D721Med (cell line): ENCODE measurements at places on chromosomes 1 and 21.

- no peak for DNase-seq
These were observed 3.6 kb downstream of the PEA15 start for GRCh38 chr1:160208557-160209320.

- DNase-seq: no peak
These were observed 16.9 kb downstream of the PTPRF start for GRCh38 chr1:43547538-43548072.

DNA sequence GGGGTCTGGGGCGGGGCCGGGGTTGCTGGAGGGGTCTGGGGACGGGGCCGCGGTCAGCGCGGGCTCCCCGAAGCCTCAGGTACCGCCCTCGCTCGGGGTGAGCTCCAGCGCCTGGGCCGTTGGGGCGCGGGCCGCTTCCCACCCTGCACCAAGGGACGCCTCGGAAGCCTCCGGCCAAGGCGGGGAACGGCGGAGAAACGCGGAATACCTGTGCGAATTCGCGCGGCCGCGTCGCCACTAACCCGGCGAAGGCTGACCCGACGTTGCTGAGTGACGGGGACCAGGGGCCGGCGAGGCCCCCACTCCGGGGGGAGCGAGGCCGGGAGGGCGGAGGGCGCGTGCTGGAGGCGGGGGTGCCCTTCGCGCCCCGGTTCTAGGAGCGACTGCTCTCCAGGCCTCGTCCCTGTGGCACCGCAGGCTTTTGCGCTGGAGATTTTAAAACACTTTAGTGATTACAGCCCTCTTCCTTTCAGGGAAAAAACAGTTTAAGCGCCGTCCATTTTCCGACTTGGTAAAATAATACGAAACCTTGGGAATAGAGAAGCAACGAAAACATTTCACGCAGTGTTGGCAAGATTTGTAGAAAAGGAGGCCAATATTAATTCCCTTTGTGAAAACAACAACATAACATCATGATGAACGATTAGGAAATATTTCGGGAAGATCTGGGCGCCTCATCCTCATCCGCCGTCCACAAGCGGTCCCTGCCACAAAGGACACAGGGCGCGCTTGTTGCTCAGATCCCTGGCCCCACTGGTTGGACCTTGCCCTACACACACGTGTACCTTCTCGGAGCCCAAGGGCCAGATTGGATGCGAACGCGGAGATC lies 971 bp upstream of the GNG4 start:
- no peak for DNase-seq

DNA sequence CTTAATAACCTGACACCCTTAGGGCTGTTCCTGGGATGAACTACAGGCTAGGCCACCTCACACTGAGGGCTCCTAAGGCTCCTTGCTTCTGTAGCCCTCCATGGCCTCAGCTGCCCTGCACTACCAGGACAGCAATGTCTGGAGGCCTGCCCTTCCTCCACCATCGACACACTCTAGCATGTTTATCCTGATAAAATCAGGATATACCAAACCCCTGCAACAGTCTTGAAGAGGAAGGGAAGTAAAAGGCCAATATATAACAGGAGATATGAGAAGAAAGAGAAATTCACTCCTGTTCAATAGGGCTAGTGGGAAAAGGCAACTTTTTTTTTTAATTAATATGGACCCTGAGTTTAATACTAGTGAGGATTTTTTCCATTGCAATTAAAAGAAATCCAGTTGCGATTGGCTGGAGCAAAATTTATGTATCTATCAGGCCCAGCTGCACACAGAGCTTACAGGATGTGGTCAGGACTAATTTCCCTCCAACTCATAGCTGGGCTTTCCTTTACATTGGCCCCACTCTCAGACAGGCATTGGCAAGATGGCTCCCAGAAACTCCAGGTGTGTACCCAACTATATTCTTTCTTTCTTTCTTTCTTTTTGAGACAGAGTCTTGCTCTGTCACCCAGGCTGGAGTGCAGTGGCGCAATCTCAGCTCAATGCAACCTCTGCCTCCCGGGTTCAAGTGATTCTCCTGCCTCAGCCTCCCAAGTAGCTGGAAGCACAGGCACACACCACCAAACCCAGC lies 13.5 kb upstream of the ATP2B4 start:
- DNase-seq: no peak

DNA sequence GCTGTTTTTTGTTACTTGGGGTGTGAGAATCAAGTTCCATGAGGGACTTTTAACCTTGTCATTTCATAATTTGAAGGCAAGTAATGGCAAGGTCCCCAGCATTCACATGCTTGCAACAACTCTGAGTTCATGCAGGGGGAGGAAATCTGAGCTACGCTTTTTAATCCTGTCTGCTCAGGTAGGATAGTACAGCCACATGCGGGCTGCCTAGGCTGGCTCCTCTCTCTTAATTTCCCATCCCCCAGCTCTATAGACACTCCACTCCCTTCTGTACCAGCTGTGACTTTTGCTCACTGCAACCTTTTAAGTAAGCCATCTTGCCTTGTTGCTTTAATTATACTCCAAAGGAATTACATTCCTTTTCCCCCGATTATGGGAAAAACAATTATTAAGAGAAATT lies 30.1 kb downstream of the PTGFR start:
- no peak for DNase-seq

DNA sequence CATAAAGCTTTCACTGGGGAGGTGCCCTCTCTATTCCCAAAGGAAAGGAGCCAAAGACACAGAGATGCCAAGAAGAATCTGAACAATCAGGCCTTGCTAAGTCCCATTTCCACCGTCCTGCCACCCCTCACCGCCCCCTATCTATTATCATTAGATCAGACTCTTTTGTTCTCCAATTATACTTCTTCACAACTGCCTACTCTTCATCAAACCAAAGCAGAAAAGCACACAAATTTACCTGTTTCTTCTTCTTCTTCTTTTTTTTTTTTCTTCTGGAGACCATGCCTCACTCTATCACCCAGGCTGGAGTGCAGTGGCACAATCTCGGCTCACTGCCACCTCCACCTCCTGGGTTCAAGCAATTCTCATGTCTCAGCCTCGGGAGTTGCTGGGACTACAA lies 43.1 kb upstream of the ARHGEF10L start:
- DNase-seq: no peak

DNA sequence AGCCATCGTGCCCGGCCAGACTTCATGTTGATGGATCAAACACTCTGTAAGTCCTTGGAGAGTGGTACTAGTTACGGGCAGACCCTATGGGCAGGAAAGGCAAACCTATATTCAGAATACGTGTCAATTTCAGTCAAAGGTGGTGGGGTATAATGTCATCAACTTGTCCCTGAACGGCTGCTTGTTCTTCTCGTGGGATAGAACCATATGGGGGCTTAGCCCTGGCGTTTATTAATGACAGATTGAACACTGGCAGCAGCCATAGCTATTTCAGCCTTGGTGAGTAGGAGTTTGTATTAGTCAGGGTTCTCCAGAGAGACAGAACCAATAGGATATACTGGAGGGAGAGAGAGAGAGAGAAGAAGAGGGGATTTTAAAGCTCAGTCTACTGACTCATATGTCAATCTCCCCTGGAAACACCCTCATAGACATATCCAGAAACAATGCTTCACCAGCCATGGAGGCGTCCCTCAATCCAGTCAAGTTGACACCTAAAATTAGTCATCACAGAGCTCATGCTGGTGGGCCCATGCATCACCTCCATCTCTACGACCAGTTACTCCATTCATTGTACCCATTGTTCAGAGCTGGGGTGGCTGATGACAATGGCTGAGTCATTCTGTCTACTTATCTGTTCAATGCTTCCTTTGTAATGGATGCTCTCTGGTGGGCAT lies 16.1 kb upstream of the AQP10 start:
- DNase-seq: no peak

DNA sequence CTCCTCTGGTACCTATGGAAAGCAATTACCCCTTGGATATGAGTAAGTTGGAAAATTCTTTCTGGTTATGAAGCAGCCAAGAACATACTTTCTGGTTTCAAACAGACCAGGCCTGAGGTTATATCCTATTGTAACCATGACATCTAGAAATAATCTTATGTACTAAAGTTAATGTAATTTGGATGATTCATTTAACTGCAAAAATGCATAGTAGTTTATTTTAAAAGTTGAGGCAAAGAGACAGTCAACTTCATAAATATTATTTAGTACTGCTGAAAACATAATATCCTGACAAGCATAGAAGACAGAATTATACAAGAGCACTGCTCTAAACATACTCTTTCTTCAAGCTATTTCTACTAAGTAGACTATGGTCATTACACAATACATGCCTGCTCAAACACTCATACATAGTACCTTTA lies 25.5 kb downstream of the ODF2L start:
- no peak for DNase-seq
